NCI-H1417 (cell line): ENCODE measurements at places on chromosomes 5 and 9.

- DNase-seq, result no peak
Observed at GRCh38 chr5:173454361-173454735, 126.1 kb upstream of the STC2 start.

- no peak for DNase-seq
Observed at GRCh38 chr5:103941596-103941995, 379.0 kb upstream of the NUDT12 start.

DNA sequence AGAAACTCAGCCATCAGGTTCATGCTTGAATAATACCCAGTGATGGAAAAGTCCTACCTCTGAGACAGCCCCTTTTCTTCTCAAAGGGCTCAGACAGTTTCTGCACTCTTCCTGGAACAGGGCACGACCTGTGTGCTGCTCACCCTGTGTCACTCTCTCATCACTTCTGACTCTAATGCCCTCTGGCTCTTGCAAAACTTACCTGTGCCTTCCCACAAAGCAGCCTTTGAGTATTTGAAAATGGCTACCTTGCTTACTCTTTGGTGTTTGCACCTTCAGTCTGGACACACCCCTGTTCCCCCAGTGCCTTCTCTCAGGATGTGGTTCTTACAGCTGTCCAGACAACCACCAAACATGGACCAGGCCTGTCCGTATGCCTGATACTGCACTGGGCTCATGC lies 171.4 kb downstream of the GRIA1 start:
- DNase-seq, result no peak

DNA sequence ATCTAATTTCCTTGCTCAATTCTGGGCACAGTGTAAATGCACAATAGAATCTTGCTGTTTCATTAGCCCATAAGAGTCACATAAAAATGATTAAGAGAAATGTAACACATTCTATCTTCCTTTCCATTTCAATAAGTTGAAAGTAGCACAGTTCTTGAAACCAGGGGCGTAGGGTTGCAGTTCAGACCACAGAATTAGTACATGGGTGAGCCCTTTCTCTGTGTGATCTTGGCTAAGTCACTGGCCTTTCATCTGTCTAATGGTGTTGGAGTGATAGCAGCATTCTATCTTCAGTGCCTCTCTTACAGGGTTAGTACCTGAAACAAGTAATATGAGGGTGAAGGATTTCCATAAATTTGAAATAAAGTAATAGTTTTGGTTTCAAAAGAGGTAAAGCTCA lies 445.3 kb upstream of the ZNF462 start:
- no peak for DNase-seq

- no peak for DNase-seq
Observed at GRCh38 chr9:76444322-76444929, 14.6 kb upstream of the GCNT1 start.

DNA sequence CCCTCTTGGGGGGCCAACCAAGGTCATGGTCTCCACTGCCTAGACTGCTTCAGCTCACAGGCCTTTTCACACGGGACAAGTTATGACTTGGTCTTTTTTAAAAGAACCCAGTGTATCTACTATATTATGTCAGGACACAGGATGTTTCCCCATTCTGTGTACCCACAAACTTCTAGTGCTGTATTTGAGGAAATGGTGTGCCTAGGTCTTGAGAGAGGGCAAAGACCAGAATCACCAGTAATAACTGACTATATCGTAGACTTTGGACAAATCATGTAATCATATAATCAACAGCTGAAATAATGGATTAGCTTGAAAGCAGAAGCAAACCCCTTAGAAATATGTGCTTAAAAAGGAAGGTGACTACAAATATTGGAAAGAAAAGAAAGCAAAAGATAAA lies 133.3 kb downstream of the ARL15 start:
- DNase-seq, result no peak

GRCh38 chr5:91645347-91645746 lies 262.2 kb upstream of the ARRDC3 start:
- no peak for DNase-seq

DNA sequence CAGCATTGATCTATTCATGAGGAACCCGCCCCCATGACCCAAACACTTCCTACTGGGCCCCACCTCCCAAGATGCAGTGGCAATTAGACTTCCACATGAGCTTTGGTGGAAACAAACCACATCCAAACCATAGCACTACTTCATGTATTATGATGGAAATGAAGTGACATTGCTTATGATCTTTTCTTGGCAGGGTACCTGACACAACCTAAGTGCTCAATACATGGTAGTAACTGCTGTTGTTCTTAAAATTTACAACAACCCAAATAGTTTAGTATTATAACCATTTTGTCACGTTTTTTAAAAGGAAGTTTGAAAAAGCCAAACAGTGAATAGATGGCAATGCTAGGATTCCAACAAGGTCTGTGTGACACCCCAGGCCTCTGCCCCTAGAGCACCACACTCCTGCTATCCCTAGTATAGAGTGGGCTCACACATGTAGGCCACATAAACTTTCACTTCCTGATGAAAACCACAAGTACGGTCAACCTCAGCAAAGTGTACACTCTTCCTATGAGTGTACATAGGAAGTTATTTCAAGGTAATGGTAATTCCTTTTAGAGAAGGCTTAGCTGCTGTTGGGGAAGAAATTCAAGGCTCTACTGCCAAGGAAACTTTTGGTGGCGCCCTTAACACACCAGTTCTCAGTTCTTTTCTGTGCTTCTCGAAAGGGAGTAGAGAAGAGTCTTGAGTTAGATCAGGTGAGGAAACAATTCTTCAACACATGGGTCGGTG lies 97.6 kb downstream of the ARSB start:
- DNase-seq, result no peak

GRCh38 chr5:169653091-169653490 lies 16.0 kb downstream of the DOCK2 start:
- DNase-seq, result no peak

GRCh38 chr5:164094291-164094690 lies 588.9 kb downstream of the MAT2B start:
- DNase-seq, result no peak

DNA sequence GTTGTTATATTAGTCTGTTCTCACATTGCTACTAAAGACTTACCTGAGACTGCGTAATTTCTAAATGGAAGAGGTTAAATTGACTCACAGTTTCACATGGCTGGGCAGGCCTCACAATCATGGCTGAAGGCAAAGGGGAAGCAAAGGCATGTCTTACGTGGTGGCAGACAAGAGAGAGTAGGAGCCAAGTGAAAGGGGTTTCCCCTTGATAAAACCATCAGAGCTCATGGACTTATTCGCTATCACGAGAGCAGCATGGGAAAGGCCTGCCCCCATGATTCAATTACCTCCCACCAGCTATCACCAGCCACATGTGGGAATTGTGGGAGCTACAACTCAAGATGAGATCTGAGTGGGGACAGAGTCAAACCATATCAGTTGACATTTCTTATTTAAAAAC lies 374.5 kb upstream of the RORB start:
- DNase-seq, result no peak
